ENCODE measurements at places on chromosomes 12 and 14.

GRCh38 chr12:31647086-31647491, 12.4 kb upstream of the ETFBKMT start:
- no peak for DNase-seq

DNA sequence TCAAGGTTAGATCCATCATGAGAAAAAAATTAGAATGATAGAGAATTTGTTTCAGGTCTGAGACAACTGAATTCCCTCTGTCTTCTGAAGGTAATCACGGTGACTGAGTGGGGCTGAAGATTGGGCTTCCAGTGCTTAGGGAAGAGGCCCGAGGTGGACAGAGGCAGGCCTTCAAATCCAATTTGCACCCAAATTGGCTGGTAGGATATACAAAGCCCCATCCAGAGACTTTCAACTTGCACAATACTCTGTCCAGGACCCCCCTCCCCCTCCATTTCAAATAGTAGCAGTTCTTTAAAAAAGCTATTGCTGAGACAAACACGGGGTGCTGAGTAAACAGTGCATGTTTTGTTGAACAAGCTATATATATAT, 3.6 kb upstream of the FOXG1 start:
- no peak for DNase-seq

- DNase-seq, result no peak
Measured at GRCh38 chr12:130537051-130537450, 179.0 kb downstream of the RIMBP2 start.

GRCh38 chr14:62743118-62743517, 302.1 kb downstream of the KCNH5 start:
- DNase-seq, result no peak

DNA sequence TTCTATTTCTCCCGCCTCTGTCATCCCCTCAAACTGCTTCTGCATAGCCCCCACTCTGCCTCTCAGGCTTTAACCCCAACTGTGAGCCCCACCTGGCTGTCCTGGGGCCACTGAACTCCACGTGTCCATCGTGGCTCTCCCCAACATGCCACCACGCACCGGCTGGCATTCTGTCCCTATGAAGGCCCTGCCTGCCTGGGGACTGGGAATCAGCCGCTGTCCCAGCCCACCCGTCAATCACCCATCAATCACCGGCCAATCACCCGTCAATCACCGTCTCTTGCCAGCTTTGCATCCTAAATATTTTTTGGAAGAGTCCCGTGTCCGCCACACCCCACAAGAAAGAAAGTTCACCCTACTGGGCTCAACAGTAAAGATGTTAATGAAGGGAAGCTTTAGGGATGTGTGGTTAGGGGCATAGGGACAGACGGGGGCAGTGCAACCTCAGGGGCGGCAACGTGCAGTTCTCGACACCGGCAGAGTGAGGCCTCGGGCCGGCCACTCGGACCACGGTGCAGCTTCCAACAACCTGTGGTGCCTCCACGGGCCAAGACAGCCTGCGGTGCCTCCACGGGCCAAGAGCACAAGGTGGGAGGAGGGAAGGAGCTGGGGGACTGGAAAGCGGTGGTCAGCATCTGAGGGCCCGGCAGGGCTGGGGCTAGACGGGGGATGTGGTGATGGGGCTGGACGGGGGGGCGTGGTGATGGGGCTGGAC, 85.6 kb downstream of the GALNT9 start:
- peak; percentile 45 for DNase-seq

DNA sequence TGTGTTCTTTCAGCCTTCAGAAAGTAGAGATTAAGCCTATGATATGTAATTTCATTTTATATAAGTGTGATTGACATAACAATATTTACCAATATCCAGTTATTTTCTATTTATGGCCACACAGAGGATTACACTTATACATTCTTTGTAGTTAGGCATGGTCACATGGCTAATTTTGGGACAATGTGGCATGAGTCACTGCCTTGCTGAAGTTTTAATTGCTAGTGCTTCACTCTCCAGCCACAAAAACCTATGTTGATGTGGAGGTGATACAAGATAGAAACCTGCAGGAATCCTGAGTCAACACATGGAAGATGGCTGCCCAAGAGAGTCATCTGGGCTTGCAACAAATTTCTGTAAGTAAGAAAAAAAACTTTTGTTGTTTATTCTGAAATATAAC, 17.0 kb downstream of the CLEC14A start:
- no peak for DNase-seq

DNA sequence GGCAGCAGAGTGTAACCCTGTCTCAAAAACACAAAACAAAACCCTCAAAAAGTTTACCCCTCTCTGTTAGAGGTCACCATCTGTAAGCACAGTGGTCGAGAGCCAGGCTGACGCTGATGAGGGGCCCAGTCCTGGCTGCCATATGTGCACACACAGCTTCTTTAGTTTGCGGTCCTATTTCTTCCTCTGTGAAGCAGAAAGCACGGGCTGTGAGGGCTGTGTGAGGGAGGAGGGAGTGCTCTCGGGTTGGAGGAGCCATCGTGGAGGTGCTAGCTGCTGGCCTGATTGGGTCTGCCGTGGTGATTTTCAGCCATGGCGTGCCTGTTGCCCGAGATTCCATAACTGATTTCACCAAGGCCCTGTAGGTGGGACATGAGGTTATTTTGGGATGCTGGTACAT, 3.5 kb downstream of the ULK1 start:
- peak; percentile 54 for DNase-seq

DNA sequence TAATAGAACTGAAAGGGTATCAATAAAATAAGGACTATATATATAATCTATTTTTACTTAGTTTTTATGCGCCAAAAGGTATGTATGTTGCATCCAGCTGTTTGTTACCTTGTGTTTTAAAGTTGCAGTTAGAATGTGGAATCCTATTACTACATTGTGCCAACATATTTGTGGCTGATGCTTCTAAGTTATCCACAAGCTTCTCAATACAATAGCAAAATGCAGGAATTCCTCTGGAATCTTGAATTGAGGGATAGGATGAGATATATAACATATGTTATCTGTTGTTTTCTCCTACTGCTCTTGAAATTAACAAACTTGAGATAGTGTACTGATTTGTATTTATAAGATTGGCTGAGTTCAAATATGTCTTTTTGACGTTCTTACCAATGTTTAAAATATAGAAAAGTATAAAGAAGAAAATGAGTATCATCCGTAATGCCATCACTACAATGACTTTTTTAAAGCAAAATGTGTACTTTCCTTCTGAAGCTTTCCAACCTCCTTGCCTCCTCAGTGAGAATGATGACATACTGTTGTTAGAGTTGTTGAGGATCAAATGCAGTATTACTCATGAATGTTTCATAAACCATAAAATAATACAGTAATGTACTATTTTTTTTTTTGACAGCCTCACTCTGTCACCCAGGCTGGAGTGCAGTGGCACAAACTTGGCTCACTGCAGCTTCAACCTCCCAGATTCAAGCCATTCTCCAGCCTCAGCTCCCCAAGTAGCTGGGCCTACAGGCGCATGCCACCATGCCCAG, 6.6 kb downstream of the RAP1B start:
- DNase-seq, result no peak

- DNase-seq, result peak; percentile 93
Measured at GRCh38 chr12:122895704-122896636, at the start of gene VPS37B. VPS37B (minus strand) TSS chr12:122896124; CDS start chr12:122896062, 62 bp downstream.

DNA sequence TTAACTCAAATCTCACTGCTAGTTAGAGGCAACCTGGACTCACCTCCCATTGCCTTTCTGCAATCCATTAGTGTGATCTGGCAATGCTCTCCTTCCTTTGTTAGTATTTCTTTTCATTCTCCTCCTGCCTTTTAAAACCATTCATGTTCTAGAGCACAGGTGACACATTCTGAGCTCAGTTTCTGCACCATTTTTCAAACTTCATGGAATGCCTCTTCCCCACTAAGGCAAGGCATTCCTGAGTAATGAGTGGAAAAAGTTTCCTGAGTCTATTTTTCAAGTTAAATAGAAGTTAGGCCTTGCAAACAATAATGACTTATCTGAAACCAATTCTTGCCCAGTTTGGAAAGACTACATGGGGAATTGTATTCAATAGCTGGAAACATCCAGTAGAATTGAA, 1001.8 kb downstream of the BCL11B start:
- no peak for DNase-seq

DNA sequence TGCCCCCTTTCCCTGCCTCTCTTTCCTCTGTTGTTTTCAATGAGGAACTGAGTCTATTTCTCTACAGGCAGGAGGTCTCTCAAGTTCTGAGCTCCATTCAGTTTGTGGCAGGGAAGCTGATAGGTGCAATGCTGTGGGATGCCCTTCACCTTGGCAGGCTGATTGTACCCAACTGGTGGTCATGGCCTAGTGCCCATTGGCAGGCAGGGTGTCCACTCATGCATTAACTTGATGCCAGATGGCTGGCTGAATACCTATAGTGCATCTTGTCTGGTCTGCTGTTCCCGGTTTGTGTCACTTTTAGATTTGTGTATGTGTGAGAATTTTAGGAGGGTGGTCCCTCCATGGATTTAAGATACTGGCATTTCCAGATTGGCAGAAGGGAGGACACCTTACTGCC, 20.0 kb upstream of the ITGA5 start:
- DNase-seq, result no peak

DNA sequence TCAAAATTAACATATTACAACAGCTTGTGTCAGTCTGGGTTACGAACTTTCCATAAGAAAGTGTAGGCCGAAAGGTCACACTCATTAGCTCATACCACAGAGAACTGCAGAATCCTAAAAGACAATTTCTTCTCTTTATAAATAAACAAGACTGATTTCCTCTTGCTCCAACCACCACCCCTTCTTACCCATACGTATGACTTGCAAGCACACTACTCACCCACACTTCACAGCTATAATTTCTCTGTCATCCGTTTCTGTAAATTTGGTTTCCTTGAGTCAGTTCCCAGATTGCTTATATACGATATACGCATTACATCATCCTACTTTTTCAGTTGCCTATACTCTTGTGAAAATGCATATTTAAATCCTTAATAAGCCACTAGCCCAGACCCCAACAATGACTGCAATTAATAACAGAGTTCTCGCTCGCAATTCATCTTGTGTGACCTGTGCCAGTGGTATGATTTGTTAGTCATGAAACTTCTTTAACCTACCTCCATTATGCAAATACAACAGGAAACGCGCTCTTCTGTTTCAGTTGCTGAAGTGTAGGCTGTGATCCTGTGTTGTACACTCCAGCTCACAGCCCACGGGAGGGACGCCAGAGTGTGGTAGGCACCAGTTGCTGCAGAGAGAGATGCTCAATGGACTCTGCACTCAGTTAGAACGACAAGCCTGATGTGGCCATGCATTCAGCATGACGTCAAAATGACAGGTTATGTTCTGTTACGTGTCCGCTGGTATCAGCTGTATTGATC, 417.6 kb downstream of the PDZRN4 start:
- DNase-seq, result no peak

GRCh38 chr12:81461163-81461562, 298.0 kb downstream of the PPFIA2 start:
- DNase-seq, result no peak

GRCh38 chr12:92403210-92404175, 257.8 kb upstream of the BTG1 start:
- DNase-seq, result no peak

GRCh38 chr12:54890339-54890738, 36.0 kb downstream of the MUCL1 start:
- DNase-seq, result no peak

DNA sequence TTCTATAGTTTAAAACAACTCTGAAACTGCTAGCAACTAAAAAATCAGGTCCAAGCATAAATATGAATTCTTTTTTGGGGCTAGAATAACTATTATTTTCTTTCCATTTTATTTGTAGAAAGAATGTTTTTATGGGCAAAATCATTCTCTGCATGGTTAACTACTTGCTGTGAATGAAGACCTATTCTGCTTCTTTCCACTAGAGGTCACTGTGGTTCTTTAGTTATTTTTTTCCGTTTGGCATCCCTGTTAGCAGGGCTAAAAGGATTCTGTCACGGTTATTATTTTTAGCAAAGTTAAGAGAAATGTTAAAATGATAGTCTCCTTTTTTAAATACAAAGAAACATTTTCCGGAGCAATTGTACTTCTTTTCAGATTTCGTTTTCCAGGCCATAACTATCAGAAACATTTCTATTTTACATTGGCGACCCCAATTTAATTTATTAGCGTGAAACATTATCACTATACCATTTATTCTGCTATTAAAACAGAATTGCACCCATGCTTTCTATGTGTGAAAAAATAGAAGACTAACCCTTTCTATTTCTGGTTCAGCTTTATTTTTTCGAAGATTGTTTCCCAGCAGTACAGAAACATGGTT, 404.8 kb downstream of the ATP23 start:
- no peak for DNase-seq

- DNase-seq, result no peak
Measured at GRCh38 chr14:73049428-73049827, 8.9 kb upstream of the RBM25 start.

GRCh38 chr14:45251912-45252311, 1.1 kb downstream of the MIS18BP1 start:
- DNase-seq, result no peak

DNA sequence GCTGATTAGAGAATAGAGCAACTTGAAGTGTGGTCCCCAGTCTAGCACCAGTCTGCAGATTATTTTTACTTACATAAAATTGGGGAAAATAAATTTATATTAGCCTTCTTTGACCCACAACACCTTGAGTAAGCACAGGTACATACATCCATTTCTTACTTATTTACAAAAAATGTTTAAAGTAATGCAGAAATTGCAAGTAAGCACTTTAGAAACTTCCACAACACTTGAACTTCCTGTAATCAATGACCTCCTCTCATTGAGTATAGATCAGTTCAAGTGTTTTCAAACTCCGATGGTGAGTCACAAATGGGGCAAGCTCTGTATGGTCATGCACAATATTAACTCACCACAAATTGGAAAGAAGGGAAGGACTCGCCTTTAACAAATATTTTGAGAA, 83.3 kb downstream of the KIF21A start:
- DNase-seq, result no peak

- DNase-seq, result no peak
Measured at GRCh38 chr12:55745361-55746173, 2.6 kb downstream of the GDF11 start.

- DNase-seq, result no peak
Measured at GRCh38 chr14:43165651-43166050, 1341.4 kb downstream of the FSCB start.

DNA sequence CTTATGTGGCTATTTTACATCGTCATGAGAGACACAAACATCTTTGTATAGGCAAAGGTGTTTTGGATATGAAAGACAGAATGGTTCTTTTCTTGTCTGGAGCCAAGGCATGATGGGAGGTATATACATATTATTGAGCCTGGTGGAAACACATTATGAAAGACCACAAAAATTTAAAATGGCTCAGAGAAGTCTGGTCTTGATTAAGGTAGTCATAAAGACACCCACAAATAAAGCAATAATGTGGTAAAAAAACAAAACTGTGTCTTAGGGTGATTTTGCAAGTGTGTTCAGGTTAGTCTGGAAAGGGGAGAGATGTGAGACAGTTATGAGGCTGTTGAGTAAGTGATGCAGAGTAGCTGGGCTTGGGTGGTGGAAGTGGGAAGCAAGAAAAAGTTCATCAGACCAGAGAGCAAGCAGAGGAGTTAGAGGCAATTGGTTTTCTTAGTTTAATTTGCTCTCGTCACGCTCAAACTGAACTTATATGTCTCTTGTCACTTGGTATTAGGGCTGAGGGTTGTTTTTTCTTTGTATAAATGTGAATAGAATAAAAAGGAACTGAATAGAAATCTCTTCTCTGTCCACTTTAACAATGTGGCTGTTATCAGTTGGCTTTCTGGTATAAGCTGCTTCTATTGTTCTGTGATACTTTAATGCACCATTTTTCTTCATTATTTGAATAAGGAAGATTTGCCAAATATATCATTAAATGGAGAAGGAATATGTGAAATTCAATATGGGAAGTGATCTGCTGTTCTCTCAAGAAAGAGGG, 115.0 kb downstream of the AKAP6 start:
- DNase-seq, result no peak

- DNase-seq, result peak; percentile 60
Measured at GRCh38 chr12:74538491-74539258, 1.0 kb downstream of the ATXN7L3B start.

GRCh38 chr14:55581342-55581771, 1.4 kb downstream of the KTN1 start:
- DNase-seq, result no peak

All from Right ventricle myocardium inferior (tissue), 1 donor.